ENCODE measurements at places on chromosomes 2 and 18.
A peak's percentile ranks its signal among the peaks of the same experiment; 100 is the strongest.

DNA sequence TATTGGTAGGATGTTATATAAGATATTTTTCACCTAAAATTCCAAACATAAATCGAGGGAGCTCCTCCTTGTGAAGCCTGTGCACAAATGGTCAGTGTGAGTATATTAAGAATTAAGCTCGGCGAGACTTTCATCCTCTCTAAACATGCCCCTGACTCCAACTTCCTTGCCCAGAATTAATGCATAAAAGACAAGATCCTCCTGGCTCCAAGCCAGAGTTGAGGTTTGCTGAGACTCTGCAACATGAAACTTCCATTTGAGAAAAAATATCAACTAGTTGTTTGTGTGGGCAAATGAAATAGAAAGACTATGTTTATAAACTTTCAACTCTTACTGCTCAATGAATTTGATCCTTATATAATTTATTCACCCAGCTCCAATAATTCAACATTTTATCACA is 68.1 kb downstream of the CCDC178 start:
- H3K27me3 ChIP-seq: no peaks in the 10 kb centered on the region
- H3K4me3 ChIP-seq: no peak overlapping the region
- no peak overlapping the region for H3K27ac ChIP-seq
- no peak for DNase-seq
- no peaks in the 10 kb centered on the region for H3K36me3 ChIP-seq

- H3K4me3 ChIP-seq: no peak overlapping the region
- no peaks in the 10 kb centered on the region for H3K36me3 ChIP-seq
- H3K27ac ChIP-seq: no peak overlapping the region
- no peaks in the 10 kb centered on the region for H3K27me3 ChIP-seq
- DNase-seq: no peak
Observed at GRCh38 chr2:51247252-51247805, 215.4 kb upstream of the NRXN1 start.

DNA sequence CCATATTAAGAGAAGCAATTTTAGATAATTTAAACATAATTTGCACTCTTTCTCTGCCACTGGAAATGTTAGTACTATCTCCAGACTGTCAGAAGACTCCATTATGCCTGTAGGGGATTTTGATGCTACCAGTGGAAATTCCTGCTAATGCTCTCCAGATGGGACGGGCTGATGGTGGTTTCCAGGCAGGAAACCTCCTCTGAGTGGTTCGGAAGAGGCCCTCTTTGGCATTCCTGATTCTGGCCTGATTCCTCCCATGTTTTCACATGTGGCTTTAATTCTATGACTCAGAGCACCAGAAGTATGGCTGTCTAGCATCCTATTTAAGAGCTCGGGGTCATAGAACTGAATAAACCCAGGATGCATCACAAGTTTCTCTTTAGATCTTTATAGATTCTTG is 70.9 kb upstream of the ST6GAL2 start:
- H3K36me3 ChIP-seq: no peaks in the 10 kb centered on the region
- H3K27ac ChIP-seq: no peak overlapping the region
- H3K4me1 ChIP-seq: no peaks in the 10 kb centered on the region
- no peak overlapping the region for H3K4me3 ChIP-seq

GRCh38 chr2:220152281-220152935 is 525.0 kb downstream of the SLC4A3 start:
- H3K27ac ChIP-seq: no peak overlapping the region
- H3K4me1 ChIP-seq: no peaks in the 10 kb centered on the region
- no peak overlapping the region for H3K4me3 ChIP-seq
- H3K36me3 ChIP-seq: no peaks in the 10 kb centered on the region
- DNase-seq: no peak
- H3K27me3 ChIP-seq: no peaks in the 10 kb centered on the region

DNA sequence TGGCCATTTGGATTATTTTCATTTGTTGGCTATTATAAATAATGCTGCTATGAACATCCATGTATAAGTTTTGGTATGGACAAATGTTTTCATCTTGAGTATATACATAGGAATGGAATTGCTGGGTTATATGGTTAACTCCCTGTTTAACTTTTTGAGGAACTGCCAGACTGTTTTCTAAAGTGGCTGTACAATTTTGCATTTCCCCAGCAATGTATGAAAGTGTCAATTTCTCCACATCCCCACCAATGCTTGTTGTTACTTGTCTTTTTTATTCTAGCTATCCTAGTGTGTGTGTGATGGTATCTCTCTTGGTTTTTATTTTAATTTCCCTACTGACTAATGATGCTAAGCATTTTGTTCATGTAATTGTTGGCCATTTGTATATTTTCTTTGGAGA is 90.6 kb upstream of the CYP26B1 start:
- H3K36me3 ChIP-seq: no peaks in the 10 kb centered on the region
- no peak for DNase-seq
- peaks cover 13% of the 10 kb centered on the region for H3K4me1 ChIP-seq
- no peak overlapping the region for H3K27ac ChIP-seq
- no peaks in the 10 kb centered on the region for H3K27me3 ChIP-seq
- no peak overlapping the region for H3K4me3 ChIP-seq

DNA sequence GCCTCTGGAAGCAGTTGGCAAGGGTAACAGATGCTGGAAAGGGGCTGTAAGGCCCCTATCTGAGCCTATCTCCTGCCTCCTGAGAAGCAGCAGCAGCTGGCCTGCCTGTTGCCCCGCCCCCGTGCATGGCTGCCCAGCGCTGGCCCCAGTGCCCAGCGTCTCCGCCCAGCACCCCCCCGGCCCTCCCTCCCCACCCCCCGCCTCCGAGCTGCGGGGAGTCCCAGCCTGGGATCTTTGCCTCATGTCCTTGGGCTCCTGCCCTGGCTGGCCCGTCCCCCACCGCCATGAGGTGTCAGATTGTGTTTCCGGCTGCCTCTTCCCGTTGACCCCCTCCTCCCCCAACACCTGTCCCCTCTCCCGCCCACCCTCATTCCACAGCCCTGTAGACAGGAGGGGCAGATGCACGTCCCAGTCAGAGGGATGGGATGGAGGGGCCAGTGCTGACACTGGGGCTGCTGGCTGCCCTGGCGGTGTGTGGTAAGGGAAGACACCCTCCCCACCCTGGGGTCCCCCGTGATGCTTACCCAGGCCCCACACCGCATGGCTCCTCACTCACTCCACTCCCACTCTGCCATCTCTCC is at the start of gene CHRND:
TSS of gene CHRND (plus strand) at position 370 of the 581 bp plus-strand sequence. CDS start at position 426, 56 bp downstream.
- no peak within 1 kb of the TSS for H3K4me3 ChIP-seq
- no peak for DNase-seq
- no peaks in the 10 kb centered on the region for H3K36me3 ChIP-seq

DNA sequence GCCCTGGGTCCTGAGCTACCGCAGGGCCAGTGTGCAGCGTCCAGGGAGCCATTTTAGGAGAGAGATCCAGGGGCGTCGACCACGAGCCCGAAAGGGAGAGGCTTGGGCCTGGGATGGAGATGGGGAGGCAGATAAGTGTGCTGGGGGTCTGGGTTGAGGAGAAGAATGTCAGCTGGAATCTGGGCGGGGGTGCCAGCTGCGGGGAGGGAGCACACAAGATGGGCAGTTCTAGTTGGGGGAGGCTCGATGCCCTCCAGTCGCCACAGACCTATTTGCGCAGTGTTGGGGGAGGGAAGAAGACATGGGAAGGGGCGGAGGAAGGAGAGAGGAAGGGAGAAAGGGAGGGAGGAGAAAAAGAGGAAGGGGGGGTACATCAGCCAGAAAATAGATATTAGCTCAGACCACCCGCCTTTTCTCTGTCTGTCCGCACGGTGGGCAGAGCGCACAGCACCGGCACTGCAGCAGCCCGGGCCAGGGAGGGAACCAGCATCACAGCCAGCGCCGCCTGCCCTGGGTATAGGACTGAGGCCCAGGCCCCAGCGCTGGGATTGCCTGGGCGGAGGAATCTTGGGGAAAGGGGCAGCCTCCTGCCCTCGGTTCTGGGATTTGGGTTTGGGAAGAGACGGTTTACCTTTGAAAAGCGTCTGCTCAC is 1.9 kb upstream of the HOXD11 start:
- H3K36me3 ChIP-seq: peaks cover 13% of the 10 kb centered on the region
- peak overlapping the region; percentile 56 for H3K4me3 ChIP-seq
- no peaks in the 10 kb centered on the region for H3K27me3 ChIP-seq
- peak overlapping the region; percentile 95 for H3K27ac ChIP-seq
- DNase-seq: no peak
- no peaks in the 10 kb centered on the region for H3K4me1 ChIP-seq

- no peaks in the 10 kb centered on the region for H3K36me3 ChIP-seq
- no peak overlapping the region for H3K27ac ChIP-seq
- DNase-seq: no peak
- no peak overlapping the region for H3K4me3 ChIP-seq
- H3K27me3 ChIP-seq: no peaks in the 10 kb centered on the region
- H3K4me1 ChIP-seq: no peaks in the 10 kb centered on the region
Observed at GRCh38 chr2:99573634-99574251, 83.9 kb upstream of the REV1 start.

- H3K27me3 ChIP-seq: no peaks in the 10 kb centered on the region
- no peak overlapping the region for H3K4me3 ChIP-seq
- no peaks in the 10 kb centered on the region for H3K4me1 ChIP-seq
- H3K36me3 ChIP-seq: peaks cover 13% of the 10 kb centered on the region
Observed at GRCh38 chr2:73081181-73081671, 9.7 kb upstream of the SFXN5 start.

GRCh38 chr2:28927878-28928277 is 33.4 kb downstream of the WDR43 start:
- peaks cover 19% of the 10 kb centered on the region for H3K4me1 ChIP-seq
- peaks cover 99% of the 10 kb centered on the region for H3K36me3 ChIP-seq
- no peaks in the 10 kb centered on the region for H3K27me3 ChIP-seq
- H3K4me3 ChIP-seq: no peak overlapping the region

- no peak overlapping the region for H3K4me3 ChIP-seq
- DNase-seq: no peak
- peaks cover 18% of the 10 kb centered on the region for H3K4me1 ChIP-seq
Observed at GRCh38 chr18:46060359-46060841, 11.7 kb downstream of the PSTPIP2 start.

GRCh38 chr2:12006850-12007249 is 260.4 kb downstream of the LPIN1 start:
- no peaks in the 10 kb centered on the region for H3K36me3 ChIP-seq
- no peak overlapping the region for H3K27ac ChIP-seq
- no peak for DNase-seq
- peaks cover 17% of the 10 kb centered on the region for H3K4me1 ChIP-seq

DNA sequence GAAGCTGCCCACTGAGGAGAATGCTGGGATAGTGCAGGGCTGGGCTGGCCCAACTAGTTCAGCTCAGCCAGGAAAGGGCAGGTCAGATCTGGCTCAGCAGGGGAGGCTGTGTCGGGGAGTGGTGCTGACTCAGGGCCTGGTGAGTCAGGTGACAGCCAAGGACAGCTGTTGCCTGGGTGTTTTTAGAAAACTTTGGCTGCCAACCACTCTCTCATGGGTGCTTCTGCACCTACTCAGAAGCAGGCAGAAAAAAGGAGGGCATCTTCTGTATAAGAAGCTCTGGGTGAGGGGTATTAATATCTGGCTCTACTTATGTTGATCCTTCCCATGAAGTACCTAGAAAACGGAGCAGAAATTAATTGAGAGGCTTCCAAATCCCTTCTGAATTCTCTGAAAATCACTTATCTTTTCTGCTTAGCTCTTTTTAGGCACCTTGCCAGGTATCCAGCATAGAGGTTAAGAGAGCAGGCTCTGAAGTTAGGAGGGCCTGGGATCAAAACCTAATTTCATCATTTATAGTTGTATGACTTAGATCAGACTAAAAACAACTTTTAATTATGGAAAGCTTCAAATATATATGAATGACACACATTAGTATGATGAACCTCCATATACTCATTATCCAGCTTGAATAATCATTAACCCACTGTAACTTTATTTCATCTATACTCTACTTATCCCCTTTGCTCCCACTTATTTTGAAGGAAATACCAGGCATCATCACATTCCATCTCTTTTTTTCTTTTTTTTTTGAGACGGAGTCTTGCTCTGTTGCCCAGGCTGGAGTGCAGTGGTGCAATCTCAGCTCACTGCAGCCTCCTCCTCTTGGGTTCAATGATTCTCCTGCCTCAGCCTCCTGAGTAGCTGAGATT is 15.5 kb upstream of the RAB10 start:
- peak; percentile 89 for DNase-seq
- H3K4me3 ChIP-seq: no peak overlapping the region
- no peaks in the 10 kb centered on the region for H3K27me3 ChIP-seq
- H3K4me1 ChIP-seq: peaks cover 17% of the 10 kb centered on the region
- H3K36me3 ChIP-seq: no peaks in the 10 kb centered on the region

- H3K36me3 ChIP-seq: no peaks in the 10 kb centered on the region
- DNase-seq: no peak
- H3K4me3 ChIP-seq: no peak overlapping the region
- H3K27me3 ChIP-seq: no peaks in the 10 kb centered on the region
Observed at GRCh38 chr2:226979004-226979403, 143.2 kb downstream of the RHBDD1 start.
